ENCODE measurements at places on chromosomes 5 and 9.

DNA sequence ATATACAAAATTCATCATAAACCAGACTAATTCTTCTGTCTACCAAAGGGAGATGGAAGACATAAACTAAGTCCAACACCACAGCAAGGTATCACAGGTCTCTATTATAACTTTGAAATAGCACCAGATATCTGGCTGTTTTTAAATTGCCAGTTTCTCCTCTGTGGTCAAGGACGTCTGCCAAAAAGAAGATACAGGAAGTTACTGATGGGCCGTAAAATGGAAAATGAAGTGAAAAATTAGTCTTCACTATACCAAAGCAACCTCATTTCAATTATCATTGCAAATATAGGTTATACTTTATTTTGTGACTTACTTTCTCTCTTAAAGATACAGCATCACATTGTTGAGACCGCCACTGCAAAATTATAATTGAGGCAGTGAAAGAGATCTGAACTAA lies 225.5 kb downstream of the NDUFS4 start:
- ATAC-seq, result no peak

DNA sequence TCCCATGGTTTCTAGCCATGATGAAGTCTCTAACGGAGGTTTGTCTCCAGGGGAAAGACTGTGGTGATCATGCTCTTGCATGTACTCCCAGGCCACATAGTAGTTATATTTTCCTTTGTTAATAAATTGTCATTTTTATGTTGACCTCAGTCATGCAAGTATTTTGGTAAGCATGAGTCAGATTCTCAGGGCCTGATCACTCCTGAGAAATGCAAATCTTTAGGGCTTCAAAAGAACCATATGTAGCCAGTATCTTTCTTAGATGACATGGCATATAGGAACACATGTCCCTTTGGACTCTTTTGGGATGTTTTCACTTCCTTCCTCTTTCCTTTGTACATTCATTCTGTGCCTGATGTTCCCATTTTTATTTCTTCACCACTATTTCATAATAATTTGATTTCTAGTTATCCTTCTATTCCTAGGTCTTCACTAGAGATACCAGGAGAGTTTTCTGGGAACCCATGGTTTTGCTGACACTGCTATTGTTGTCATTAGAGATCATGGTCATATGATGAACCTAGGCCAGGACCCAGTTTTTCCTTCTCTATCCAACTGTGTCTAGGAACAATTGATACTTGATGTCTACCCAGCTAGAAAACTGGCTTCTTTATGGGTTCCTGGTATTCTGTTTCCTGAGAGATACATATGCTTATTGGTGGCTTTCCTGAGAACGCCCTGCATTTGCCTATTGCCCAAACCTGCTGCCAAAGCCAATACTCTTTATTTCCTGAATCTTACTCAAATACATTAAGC lies 248.1 kb upstream of the NREP start:
- no peak for ATAC-seq

GRCh38 chr5:43583724-43584123 lies 19.3 kb upstream of the NNT start:
- ATAC-seq, result no peak

DNA sequence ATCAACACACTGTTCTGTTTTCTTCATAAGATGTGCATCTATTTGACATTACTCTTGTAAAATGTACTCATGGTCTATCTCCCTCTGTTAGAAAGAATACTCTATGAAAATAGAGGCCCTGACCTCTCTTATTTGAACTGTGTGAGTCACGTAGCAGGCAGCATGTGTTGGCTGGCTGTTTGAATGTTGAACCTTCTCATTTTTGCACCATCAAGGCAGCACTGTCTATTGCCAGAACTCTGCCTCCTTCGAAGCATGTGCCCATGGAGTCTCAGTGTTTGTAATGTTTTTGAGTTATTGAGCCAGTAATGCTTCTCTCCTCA lies 144.4 kb downstream of the ALDH1A1 start:
- ATAC-seq, result peak; percentile 24

DNA sequence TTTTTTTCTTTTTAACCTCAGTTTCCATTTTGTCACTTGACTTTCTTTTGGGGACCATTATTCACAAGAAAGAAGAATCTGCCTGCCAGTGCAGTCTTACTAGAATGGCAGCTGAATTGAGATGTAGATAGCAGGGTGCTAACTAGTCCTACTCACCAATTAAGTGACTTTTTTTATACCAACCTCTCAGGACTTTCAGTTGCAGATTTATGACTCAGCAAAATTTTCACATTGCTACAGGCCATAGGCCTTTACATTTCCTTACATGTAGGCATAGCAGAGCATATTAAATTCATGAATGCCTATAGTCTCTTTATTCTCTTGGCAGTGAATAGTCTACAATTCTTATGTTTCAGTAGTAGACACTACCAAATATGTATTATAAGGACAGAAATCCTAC lies 54.0 kb upstream of the FKTN start:
- ATAC-seq, result no peak
